ENCODE measurements at places on chromosomes 11 and 22.

- peak; percentile 54 for DNase-seq
Measured at GRCh38 chr22:37274380-37274862, 7.9 kb upstream of the CYTH4 start.

- no peak for DNase-seq
Measured at GRCh38 chr22:50573491-50574382, 4.5 kb downstream of the CPT1B start.

DNA sequence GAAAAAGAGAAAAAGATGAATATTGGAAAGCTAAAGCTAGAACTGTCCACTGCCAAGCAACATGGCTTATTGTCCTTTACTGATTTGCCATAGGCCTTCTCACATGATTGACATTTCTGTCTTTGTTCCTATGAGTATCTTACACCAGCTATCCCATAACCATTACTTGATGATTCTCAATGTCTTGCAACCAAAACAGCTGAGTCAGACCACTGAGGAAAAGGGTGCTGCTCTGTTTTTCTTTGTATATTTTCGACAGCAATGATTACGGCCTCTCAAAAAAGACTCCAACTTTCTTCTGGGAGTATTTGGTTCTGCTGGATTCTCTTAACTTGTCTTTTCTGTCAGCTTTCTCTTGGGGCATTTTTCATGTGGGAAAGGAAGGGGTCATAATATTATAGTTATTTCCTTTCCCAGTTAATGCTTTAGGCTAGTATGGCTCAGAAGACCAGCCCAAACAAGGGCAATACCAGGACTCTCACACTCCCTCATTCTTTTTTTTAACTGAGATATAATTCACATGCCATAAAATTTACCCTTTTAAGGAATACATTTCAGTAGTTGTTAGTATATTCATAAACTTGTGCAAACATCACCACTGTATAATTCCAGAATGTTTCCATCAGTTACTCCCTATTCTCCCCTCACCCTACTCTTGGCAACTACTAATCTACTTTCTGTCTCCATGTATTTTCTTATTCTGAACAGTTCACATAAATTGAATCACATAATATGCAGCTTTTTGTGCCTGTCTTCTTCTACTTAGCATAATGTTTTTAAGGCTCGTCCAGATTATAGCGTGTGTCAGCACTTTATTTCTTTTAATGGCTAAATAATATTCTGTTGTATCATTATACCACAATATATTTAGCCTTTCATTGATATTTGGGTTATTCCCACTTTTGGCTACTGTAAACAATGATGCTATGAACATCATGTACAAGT lies 31.1 kb upstream of the FAR1 start:
- DNase-seq = no peak

DNA sequence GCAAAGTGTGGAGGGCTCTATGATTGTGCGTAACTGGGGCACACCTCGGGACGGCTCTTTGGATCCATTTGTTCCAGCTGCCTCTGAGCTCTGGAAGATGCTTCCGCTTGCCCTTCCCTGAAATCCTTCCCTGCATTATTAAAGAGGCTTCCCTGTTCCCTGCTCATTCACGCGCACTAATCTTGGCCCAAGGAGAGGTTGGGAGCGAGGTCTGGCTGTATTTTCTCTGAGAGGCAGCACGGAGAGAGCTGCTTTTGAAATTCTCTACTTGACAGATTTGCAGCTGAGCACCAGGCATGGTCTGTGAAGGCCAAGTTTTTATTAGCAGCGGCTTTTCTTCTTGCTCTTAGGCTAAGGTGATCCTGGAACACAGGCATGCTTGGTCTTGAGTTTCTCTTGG lies 94.8 kb upstream of the NTM start:
- no peak for DNase-seq

DNA sequence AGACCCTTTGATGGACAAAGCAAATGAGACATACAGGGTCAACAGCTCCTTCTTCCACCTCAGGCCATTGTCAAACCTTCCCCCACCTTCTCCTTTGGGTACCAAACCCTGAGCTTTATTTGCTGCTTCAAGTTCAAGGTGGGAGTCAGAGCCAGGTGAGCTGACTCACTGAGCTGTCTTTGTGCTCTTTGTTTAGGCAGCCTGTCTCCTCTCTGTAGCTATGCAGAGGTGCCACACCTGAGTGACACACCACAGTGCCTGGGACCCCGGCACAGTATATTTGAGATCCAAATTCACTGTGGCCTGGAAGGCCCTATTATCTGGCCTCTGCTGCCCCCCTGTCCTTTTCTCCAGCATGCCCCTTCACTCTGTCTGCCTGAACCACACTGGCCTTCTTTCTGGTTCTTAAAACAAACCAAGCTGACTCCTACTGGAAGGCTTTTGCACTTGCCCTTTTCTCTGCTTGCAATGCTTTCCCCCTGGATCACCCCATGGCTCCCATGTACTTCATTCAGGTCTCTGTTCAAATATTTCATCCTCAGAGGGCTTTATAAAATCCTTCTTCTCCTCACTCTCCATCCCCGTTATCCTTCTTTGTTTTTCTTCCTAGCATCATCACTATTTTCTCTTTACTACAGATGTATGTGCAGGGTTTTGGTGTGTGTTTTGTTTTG lies 16.1 kb downstream of the LMO2 start:
- no peak for DNase-seq

- no peak for DNase-seq
Measured at GRCh38 chr11:67409261-67409666, 5.4 kb downstream of the TBC1D10C start.

- no peak for DNase-seq
Measured at GRCh38 chr11:28727254-28727653, 619.1 kb downstream of the METTL15 start.

DNA sequence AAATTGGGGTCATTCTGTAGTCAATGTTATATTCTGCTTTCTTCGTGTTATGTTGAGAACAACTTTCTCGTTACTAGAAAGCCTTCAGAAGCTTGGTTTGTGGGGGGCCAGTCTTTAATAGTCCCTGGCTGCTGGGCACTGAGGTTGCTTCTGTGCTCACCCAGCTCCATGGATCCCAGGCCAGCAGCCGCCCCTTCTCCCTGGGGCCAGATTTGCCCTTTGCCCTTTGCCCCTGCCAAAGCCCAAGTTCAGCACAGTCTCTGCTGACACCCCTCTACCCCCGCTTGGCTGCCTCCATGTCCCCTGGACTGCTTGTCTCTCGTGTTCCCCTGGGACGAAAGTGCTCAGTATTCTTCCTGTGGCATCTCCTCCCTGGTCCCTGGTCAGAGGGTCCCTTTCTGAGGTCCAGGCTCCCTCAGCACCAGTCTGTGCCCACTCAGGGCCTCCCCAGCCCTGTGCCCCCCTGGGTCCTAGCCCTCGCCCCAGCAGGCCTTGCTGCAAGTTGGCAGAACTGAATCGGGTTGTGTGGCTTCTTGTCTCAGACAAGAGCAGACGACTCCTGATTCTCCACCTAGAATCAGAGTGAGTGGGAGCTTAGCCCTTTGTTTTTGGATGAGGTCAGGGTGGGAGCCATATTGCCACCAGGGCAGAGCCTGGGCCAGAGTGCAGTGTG lies 6.7 kb downstream of the TSPO start:
- DNase-seq = no peak

DNA sequence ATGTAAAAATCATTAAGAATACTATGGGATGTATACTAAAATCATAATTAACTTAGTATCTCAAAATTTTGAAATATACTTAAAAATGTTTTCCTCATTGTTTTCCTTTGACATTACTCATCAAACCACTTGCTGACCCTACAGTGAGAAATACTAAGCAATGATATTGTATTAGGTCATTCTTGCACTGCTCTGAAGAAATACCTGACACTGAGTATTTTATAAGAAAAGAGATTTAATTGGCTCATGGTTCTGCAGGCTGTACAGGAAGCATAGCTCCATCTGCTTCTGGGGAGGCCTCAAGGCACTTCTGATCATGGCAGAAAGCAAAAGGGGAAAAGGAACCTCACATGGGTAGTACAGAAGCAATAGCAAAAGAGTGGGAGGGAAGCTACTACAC lies 950.9 kb upstream of the CHORDC1 start:
- DNase-seq = no peak

- DNase-seq = no peak
Measured at GRCh38 chr11:36446135-36446534, 63.9 kb downstream of the TRAF6 start.

GRCh38 chr11:132714859-132715440 lies 817.4 kb downstream of the OPCML start:
- DNase-seq = no peak

- peak; percentile 7 for DNase-seq
Measured at GRCh38 chr11:43895601-43896000, 15.0 kb downstream of the ALKBH3 start.

- DNase-seq = no peak
Measured at GRCh38 chr11:125174686-125175085, 10.1 kb downstream of the PKNOX2 start.
